ENCODE measurements at places on chromosomes 7 and 10.

DNA sequence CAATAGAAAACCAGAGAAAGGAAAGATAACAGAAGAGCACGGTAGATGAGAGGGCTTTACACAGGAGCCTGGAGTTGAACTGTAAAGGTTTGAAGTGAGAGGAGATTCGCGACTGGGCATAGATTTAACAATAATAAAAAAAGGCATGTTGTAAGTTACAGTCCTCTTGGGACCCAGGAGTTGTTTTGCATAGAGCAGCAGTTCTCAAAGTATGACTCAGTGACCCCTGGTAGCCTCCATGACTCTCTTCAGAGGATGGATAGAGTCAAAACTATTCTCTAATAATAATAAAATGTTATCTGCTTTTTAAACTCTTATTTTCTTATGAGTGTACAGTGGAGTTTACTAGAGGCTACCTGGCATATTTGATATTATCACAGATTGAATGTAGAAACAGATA lies 262.3 kb downstream of the SORCS3 start:
- no peak for DNase-seq

- DNase-seq = no peak
Observed at GRCh38 chr7:55160539-55160938, 141.7 kb downstream of the EGFR start.

DNA sequence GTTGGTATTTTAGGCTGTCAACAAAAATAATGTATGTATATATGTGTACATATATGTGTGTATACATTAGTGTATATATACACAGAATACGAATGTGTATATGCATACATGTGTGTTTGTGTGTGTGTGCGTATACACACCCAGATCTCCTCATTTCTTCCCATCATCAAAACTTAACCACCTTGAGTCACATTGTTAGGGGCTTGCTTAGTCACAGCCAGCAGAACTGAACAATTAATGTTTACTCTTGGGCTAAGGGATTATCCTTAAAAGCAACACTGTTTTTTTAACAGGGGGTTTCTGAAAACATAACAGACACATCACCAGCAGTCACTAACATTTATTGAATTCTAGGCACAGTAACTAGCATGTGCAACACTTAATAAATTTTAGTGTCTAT lies 83.0 kb upstream of the ASAH2 start:
- no peak for DNase-seq

DNA sequence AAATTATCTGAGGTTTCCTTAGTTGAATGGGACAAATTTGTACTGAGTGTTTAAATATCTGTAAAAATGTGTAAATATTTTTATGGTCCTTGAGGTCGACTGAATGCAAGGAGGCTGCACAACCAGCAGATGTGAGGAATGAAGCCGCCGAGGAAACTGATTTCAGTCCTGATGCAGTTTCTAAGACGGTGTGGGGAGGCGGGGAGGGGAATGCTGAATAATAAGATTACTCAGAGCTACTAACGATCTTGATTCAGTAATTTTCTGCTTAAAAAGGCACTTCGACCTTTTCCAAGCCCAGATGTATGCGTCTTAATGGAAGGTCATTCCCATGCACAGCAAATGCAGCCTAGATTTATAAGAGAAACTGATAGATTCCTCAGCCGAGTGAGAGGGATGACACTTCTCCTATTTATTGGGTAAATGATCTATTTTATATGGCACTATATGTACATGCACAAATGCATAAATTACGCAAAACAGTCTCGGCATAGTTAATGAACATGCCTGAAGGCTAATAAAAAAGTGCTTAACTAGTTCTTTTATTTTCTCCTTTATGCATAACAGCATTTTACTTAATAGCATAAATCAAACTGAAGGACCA lies 167.6 kb upstream of the PITRM1 start:
- DNase-seq = no peak

- DNase-seq = no peak
Observed at GRCh38 chr10:52226197-52226847, 87.8 kb upstream of the DKK1 start.

DNA sequence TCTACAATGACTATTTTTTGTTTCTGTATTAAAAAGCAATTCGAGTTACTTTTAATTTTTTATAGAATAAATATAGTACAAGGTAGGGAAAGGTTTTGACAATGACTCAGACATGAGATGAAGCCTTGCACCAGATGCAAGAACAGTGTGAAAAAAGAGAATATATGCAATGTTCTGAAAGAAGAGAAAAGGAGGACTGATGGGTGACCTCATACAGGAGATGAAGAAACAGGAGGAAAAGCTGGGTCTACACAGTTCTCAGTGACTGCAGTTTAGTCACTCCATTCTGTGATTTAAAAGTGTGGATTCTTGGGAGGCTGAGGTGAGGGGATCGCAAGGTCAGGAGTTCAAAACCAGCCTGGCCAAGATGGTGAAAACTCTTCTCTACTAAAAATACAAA lies 38.3 kb upstream of the YAE1 start:
- no peak for DNase-seq

DNA sequence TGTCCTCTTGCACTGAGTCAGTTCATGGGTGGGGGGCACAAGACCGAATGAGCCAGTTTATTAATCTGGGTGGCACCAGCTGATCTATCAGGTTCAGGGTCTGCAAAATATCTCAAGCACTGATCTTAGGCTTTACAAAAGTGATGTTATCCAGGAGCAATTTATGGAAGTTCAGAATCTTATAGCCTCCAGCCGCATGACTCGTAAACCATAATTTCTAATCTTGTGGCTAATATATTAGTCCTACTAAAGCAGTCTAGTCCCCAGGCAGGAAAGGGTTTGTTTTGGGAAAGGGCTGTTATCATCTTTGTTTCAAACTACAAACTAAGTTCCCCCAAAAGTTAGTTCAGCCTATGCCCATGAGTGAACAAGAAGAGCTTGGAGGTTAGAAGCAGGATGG lies 33.9 kb downstream of the AKR1C8 start:
- DNase-seq = no peak

GRCh38 chr10:97217299-97217698 lies 31.5 kb upstream of the SLIT1 start:
- DNase-seq = no peak

GRCh38 chr7:23247603-23248335 lies 1.2 kb downstream of the GPNMB start:
- DNase-seq = no peak

- DNase-seq = no peak
Observed at GRCh38 chr10:71554671-71555070, 158.0 kb downstream of the CDH23 start.

- DNase-seq = no peak
Observed at GRCh38 chr7:138194567-138194966, 118.3 kb downstream of the AKR1D1 start.

- DNase-seq = no peak
Observed at GRCh38 chr7:148044173-148044572, 546.4 kb upstream of the C7orf33 start.

GRCh38 chr7:95772298-95772770 lies at the start of gene DYNC1I1:
DYNC1I1 (plus strand) TSS chr7:95772554; CDS start chr7:95804730, 32,176 bp downstream.
- peak; percentile 9 for DNase-seq

- no peak for DNase-seq
Observed at GRCh38 chr10:95478935-95479334, 82.2 kb downstream of the SORBS1 start.

DNA sequence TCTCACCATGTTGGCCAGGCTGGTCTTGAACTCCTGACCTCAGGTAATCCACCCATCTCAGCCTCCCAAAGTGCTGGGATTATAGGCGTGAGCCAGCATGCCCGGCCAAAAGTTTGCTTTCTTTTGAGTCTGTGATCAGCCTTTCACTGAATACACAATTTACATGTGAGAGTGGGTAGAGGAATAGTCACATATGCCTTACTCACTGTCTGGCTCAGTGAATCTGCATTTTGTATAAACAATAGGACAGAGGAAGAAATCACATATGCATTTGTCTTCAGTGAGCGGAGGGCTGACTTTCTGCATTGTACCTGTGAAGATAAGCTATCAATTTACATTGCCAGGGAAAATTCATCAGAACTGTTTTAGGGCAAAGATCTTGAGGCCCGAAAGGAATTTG lies 2.5 kb upstream of the TECPR1 start:
- no peak for DNase-seq

DNA sequence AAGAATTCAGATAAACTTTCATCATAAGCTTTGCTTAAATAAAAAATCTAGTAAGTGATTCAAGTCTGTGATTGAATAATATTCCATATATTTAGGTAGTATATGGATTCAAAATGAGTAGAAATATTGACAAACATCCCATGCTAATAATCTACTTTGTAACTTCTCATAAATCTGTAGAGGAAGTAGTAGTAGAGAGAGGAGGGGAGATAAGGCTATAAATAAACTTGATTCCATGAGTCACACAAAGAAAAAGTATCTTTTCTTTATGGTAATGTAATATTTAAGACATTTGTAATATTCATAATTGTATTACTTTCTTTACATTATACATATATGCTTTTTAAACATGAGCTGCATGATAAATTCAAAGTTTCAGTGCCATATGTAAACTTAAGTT lies 25.6 kb upstream of the CD36 start:
- no peak for DNase-seq

- DNase-seq = no peak
Observed at GRCh38 chr10:31549896-31550295, 230.9 kb downstream of the ZEB1 start.

- DNase-seq = no peak
Observed at GRCh38 chr7:133674079-133674763, 421.3 kb downstream of the EXOC4 start.

DNA sequence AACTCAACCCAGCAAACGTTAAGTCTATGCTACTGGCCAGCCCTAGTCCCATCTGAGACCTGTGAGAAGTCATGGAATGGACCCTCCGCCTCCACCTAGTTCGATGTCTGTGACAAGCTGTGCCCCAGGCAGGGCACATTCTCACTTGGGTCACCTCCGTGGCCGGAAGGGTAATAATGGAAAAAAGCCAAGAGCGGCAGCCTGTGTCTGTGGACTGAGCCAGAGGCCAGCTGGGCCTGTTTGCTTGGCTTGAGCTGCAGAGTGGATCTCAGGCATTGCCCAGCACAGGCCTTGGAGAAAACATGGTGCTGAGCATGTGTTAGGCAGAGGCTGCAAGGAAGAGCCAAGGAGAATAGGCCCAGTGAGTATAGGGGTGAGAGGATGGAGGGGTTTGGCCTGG lies 97.8 kb downstream of the GALNT17 start:
- no peak for DNase-seq

GRCh38 chr10:120802935-120803334 lies 48.2 kb upstream of the WDR11 start:
- DNase-seq = no peak

DNA sequence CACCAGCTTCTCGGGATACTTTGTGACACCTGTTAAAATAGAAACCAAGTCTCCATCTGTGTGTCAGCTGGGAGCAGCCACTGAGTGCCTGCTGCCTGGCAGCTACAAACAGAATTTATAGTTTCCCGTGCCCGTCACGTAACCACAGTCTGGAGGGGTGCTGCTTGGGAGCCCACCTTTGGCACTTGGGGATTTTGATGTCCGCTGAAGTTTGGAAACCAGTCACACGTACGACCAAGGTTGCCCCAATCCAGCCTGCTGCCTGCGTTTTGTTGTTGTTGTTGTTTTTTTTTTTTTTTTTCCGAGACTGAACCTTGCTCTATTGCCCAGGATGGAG lies 1.6 kb downstream of the TRRAP start:
- no peak for DNase-seq

DNA sequence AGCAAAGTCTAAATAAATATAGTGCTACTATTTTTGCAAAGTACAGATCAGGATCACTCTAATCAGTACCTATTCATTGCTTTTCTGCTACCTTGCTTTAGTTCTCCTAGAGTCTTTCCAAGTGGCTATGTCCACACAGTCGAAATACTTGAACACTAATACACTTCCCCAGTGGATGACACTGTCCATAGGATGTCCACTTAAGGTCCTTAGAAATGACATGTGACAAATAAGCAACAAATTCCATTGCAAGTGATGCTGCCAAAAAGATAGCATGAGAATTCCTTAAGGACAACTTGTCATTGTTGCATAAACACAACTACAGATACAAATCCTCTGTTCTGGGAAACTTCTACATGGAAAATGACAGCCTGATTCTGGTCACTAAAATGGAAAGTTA lies 93.6 kb downstream of the ANK3 start:
- no peak for DNase-seq

- no peak for DNase-seq
Observed at GRCh38 chr7:47584536-47584895, 2.6 kb upstream of the TNS3 start.

- DNase-seq = no peak
Observed at GRCh38 chr10:79116368-79116767, 47.6 kb downstream of the ZMIZ1 start.

- DNase-seq = no peak
Observed at GRCh38 chr7:99784007-99784406, at the start of gene CYP3A4. CYP3A4 (minus strand) TSS chr7:99784184; CDS start chr7:99784081, 103 bp downstream.

- no peak for DNase-seq
Observed at GRCh38 chr7:74496272-74496671, 42.6 kb downstream of the GTF2IRD1 start.

GRCh38 chr7:81743201-81743600 lies 26.6 kb downstream of the HGF start:
- DNase-seq = no peak

- no peak for DNase-seq
Observed at GRCh38 chr10:27345455-27345920, 104.9 kb upstream of the ACBD5 start.

- DNase-seq = no peak
Observed at GRCh38 chr7:44111761-44112160, 7.6 kb downstream of the AEBP1 start.

DNA sequence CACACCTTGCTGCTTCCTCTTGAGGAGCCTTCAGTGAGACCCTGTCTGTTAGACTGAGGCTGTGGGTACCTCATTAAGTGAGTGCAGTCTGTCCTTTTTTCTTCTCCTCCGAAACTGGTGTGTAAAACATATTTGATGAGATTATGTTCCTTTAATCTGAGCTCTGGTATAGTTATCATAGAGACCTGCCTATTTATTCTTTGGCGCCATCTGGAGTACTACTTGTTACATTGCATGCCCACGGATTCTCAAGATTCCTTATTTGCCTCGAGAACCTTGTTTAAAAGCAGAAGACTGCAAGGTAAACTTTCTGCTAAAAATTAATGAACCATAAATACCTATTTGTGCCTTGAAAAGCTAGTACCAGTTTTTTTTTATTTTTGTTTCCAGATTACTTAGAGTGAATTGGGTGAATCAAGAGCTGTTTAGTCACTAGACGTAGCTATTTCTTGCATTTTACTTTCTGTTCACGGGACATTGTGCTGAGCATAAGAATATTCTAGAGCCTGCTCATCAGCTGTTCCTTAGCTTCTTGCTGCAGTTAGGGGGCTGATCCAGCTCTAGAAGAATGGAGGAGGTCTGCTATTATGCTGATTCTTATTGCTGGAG lies 16.9 kb upstream of the STMP1 start:
- DNase-seq = no peak

- DNase-seq = no peak
Observed at GRCh38 chr7:69272101-69272500, 326.2 kb upstream of the AUTS2 start.

DNA sequence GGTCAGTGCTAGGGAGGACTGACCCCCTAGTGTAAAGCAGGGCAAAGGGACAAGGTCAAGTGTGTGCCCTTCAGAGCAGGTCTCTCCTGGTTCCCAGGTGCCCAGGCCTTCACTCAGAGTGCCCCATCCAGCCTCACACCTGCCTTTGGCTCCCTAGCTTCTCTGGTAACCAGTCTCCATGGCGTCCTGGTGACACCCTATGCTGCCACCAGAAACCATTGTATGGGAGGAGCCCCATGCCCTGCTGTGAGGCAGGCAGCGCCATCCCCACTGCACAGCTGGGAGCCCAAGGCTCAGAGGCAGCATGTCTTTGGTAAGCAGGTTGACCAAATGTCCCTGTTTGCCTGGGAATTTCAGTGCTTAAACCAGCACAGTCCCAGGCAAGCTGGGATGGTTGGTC lies 33.1 kb upstream of the HMX3 start:
- no peak for DNase-seq

- no peak for DNase-seq
Observed at GRCh38 chr7:138713191-138713590, 12.0 kb upstream of the SVOPL start.

All from thoracic aorta (tissue), 2 donors.